ENCODE measurements at places on chromosomes 2 and 18.

GRCh38 chr2:75284345-75284744 is 85.0 kb upstream of the TACR1 start:
- H3K27ac ChIP-seq: no peak overlapping the region
- peaks cover 2% of the 10 kb centered on the region for H3K27me3 ChIP-seq
- DNase-seq: no peak
- H3K4me3 ChIP-seq: no peak overlapping the region
- no peaks in the 10 kb centered on the region for H3K4me1 ChIP-seq

- H3K36me3 ChIP-seq: no peaks in the 10 kb centered on the region
- no peak overlapping the region for H3K27ac ChIP-seq
- H3K27me3 ChIP-seq: no peaks in the 10 kb centered on the region
- H3K4me3 ChIP-seq: no peak overlapping the region
Observed at GRCh38 chr2:51000849-51001617, 30.9 kb downstream of the NRXN1 start.

GRCh38 chr2:145685383-145686050 is 1165.6 kb upstream of the ZEB2 start:
- no peak for DNase-seq
- no peak overlapping the region for H3K4me3 ChIP-seq
- no peaks in the 10 kb centered on the region for H3K27me3 ChIP-seq
- H3K27ac ChIP-seq: no peak overlapping the region

DNA sequence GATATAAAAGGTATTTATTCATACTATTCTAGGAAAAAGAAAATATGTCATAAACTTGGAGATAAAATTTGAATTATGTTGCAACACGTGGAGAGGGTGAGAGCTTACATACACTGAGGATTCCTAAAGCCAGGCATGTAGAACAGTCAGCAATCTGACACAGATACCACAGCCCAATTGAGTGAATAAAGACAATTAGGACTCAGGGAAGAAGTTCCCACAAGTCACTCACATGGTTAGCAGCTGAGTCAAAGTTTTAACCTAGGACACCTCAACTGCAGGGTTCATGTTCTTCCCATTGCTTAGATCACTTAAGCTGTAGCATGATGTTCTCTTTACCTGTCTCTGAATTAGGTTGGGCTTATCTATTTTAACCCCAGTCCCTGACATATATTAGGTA is 189.5 kb downstream of the CMPK2 start:
- H3K36me3 ChIP-seq: no peaks in the 10 kb centered on the region
- no peaks in the 10 kb centered on the region for H3K27me3 ChIP-seq
- no peak overlapping the region for H3K27ac ChIP-seq

GRCh38 chr18:52451851-52452250 is 111.9 kb downstream of the DCC start:
- H3K4me1 ChIP-seq: no peaks in the 10 kb centered on the region
- no peaks in the 10 kb centered on the region for H3K27me3 ChIP-seq
- no peaks in the 10 kb centered on the region for H3K36me3 ChIP-seq
- DNase-seq: no peak

All from small intestine (tissue), 16 donors.